C1 segment of cervical spinal cord (tissue), 14 donors: ENCODE measurements at places on chromosomes 6 and 20.

- no peak for DNase-seq
Observed at GRCh38 chr6:71190809-71191208, 97.8 kb upstream of the OGFRL1 start.

DNA sequence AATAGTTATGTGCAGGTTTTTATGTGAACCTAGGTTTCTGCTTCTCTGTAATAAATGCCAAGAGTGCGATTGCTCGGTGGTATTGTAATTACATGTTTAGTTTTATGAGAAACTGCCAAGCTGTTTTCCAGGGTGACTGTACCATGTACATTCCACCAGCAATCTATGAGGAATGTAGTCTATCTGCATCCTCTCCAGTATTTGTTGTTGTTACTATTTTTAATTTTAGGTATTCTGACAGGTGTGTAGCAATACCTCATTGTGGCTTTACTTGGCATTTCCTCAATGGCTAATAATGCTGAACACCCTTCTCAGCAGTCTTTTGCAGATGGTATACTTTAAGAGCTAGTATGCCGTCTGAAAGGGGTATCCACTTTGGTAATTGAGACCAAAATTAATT is 142.1 kb downstream of the BMP2 start:
- no peak for DNase-seq

GRCh38 chr6:170130771-170131241 is 160.1 kb downstream of the DLL1 start:
- DNase-seq: no peak

GRCh38 chr20:41011551-41012067 is 17.0 kb upstream of the TOP1 start:
- DNase-seq: no peak

- no peak for DNase-seq
Observed at GRCh38 chr6:165272585-165272984, 36.8 kb downstream of the C6orf118 start.

- DNase-seq: no peak
Observed at GRCh38 chr6:68108233-68108835, 526.7 kb upstream of the ADGRB3 start.

DNA sequence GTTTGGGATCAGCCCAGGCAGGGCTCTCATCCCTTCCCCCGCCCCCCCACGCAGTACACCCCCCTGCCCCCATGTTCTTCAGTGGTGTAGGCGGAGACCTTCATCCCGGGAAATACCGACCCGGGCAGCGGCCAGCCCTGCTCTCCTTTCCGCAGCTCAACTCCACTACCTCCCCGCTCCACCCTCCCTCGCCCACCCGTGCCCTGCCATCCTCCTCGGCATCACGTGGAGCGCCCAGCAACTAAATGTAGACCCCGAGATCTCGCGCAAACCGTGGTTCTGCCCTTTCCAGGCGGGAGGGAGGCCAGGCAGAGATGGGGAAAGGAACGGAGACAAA is 1932.2 kb upstream of the DEFB115 start:
- DNase-seq: no peak

- DNase-seq: no peak
Observed at GRCh38 chr20:36101192-36101591, 53.3 kb upstream of the EPB41L1 start.

- no peak for DNase-seq
Observed at GRCh38 chr20:46607849-46608497, 43.3 kb downstream of the SLC13A3 start.
